ENCODE measurements at places on chromosomes 2 and 18.

DNA sequence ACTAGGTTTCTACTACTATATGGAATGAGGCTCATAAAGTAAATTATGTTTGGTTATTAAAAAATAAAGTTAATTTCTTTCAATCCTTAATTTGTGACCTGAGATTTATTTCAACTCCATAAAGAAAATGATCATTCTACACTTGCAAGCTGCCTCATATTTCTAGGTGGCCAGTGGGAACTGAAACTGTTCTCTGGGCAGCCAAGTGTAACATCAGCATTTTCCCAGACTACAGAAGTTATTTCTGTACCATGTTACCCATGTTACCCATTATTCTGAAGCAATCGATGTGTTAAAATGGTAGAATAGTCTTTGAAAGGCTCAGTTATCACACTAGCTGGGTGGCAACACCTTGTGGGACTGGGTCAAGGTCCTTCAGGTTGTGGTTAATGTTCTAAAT is 139.3 kb upstream of the FBXO11 start:
- DNase-seq: no peak

GRCh38 chr2:218430721-218431120 is 11.8 kb downstream of the VIL1 start:
- no peak for DNase-seq

DNA sequence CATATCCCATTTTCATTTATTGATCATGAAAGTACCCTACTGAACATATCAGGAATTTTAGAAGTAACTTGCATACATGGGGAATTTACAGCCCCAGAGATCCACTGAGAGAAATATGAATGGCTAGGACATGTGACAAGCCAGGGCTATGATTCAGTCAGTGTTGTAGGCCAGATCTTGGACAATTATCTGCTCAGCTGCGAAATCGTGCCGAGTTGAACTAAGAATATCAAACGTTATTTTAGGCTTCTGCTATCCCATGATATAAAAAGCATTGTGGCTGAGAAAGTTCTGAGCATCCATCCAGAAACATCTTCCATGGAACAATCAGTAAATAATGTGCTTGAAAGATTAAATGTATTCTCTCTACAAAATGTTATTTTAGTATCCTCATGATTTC is 85.7 kb upstream of the UNC80 start:
- no peak for DNase-seq

DNA sequence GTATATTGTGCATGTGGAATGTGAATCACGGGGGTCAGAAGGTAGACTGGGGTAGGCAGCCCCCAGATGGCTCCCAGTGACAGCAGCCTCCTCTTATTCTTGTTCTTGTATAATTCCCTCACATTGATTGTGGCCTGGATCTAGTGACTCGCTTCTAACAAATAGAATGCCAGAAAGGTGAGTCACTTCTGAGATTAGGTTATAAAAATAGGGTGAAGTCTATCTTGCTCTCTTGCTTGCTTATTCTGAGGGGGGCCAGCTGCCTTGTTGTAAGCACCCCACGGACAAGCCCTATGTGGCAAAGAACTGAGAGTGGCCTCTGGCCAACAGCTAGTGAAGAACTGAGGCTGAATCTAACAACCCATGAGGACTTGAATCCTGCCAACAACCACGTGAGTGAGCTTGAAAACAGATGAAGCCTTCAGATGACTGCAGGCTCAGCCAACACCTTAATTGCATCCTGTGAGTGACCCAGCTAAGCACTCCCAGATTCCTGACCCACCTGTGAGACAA is 15.6 kb upstream of the RMND5A start:
- DNase-seq: peak; percentile 5

GRCh38 chr2:241739651-241740050 is 5.2 kb downstream of the D2HGDH start:
- no peak for DNase-seq

- DNase-seq: no peak
Measured at GRCh38 chr2:1617425-1618021, 126.8 kb downstream of the PXDN start.

DNA sequence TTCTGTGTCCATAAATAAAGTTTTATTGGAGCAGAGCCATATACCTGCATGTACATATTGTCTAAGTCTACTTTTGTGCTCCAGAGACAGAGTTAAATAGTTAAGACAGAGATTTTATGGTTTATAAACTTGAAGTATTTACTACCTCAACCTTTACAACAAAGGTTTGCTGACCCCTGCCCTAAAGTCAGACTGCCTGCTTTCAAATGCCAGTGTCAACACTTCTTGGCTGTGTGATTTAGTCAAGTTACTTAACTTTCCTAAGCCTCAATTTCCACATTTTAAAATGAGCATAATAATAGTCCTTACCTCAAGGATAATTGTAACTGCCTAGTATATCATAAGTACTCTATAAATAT is 44.4 kb upstream of the ITPRID2 start:
- DNase-seq: no peak

DNA sequence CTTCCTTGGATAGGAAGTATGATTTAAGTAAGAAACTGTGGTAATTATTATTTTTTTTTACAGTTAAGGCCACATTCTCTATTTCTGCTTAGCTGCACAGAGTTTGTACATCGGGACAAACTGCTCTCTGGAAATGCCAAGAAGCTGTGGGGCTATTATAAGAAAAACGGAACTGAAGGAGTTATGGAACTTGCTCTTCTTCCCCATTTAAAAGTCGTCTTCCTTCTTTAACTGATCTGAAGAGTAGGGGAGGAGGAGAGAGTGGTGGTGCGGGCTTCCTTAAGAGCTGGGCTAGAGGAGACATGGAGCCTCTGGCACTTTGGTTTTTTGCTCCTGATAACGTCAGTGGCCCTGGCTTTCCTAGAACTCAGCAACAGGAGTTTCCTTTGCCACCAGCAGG is 54.4 kb downstream of the RAB31 start:
- DNase-seq: no peak

GRCh38 chr2:28232295-28232694 is 160.4 kb upstream of the FOSL2 start:
- DNase-seq: no peak

Measured in head of caudate nucleus (tissue), 42 donors.